Right kidney (tissue), 9 donors: ENCODE measurements at places on chromosomes 5 and 9.

- no peak for DNase-seq
Observed at GRCh38 chr9:81671880-81672280, 17.5 kb downstream of the TLE1 start.

DNA sequence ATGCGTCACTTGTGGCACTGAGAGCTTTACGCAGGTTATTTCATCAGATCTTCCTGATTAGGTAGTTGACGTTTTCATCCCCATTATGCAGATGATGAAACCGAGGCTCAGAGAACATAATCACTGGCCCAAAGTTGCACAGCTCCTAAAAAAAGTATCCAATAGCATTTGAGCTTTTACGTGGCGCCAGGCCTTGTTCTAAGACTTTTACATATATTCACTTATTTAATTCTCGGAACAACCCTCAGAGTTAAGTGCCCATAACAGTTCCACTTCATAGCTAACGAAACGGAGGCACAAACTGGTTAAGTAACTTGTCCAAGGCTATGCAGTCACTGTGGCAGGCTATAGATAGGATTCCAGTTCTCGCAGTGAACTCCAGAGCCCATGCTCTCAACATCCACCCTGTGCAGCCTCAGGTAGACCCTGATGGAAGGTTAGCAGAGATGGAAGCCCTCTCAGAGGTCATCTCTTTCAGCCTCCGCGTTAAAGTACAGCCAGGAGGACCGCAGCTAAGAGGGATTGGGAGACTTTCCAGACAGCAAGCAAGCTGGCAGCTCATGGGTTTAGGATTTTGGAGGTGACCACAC, 39.3 kb downstream of the AMBP start:
- DNase-seq, result no peak

- DNase-seq, result no peak
Observed at GRCh38 chr5:69509212-69509611, 16.6 kb downstream of the OCLN start.

- no peak for DNase-seq
Observed at GRCh38 chr9:88988796-88989641, 2.2 kb upstream of the S1PR3 start.
